Stimulated activated CD4-positive, alpha-beta T cell treated with anti-CD3 and anti-CD28 coated beads, Interleukin-2, amount 100 ng/mL, for 4 hours (primary cell): ENCODE measurements at places on chromosomes 4 and X.
A peak's percentile ranks its signal among the peaks of the same experiment; 100 is the strongest.

DNA sequence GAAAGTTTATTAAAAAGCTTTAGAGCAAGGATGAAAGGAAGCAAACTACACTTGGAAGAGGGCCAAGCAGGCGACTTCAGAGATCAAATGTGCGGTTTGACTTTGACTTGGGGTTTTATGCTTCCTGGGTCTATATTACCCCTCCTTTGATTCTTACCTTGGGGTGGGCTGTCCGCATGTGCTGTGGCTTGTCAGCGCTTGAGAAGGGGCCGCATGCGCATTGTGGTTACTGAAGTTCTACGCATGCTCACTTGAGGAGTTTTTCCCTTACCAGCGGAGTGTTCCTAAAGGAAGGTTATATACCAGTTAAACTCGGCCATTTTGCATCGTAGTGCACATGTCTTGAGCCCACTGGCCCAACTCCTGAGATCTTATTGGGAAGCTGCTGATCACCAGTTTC is 9.9 kb downstream of the ZNF157 start:
- peak; percentile 40 for DNase-seq

- DNase-seq: no peak
These were observed 387.3 kb downstream of the SPRY1 start for GRCh38 chr4:123783921-123784320.

DNA sequence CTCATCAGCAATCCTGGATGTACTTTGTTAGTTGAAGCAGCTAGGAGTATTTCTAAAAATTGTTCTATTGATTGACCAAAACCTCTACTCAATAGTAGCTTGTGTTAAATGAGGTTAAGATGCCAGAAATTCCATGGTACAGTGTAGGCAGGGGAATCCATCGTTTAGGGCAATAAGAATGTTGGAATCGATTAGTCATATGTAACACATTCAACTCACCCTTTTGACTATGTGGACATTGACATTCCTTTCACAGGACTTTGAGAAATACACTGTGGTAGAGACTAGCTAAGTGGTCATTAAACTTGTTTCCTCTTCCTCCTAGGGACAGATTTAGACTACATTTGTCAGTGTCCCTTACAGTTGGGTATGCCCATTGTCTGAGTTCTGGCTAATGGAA is 40.2 kb downstream of the KDM5C start:
- no peak for DNase-seq

DNA sequence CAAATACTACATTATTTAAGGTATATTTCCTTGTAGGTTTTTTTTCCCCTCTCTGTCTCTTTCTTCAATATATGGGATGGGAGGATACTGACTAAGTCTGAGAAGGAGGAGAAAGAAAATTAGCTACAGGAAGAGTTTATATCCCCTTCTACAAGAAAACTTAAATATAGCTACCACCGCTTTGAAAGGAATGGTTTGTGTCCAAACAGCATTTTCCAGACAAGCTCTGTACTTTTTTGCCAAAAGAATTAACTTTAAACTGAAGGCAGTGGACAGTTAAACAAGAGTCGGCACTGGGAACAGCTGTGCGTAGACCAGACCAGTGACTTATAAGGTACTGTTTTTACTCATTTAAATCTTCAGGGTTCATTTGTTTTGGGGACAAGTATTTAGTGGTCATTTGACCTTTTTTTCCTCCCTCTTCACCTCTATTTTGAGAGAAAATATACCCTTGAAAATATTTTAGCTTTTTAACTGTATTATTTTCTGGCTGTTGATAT is 303.7 kb downstream of the ARHGAP24 start:
- no peak for DNase-seq

GRCh38 chr4:54959651-54960116 is 165.7 kb downstream of the KDR start:
- no peak for DNase-seq

DNA sequence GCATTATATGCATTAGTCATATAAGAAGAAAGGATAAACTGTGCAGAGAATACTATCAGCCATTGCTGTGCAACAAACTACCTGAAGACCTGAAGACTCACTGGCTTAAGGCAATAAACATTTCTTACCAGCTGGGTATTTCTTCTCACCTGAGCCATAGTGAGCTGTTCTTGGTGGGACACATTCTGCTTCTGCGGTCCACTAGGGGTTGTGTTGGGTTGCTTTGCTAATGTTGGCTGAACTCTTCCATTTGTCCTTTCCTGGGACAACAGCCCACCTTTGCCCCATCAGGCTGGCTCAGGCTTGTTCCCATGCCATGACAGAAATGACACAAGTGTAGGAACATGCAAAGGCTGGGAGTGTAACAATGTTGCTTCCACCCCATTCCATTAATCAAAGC is 388.6 kb downstream of the PCDH7 start:
- no peak for DNase-seq
